ENCODE measurements at places on chromosomes 4 and X.
A peak's percentile ranks its signal among the peaks of the same experiment; 100 is the strongest.

- DNase-seq = no peak
These were observed 477.6 kb upstream of the GRID2 start for GRCh38 chr4:91826186-91826585.

DNA sequence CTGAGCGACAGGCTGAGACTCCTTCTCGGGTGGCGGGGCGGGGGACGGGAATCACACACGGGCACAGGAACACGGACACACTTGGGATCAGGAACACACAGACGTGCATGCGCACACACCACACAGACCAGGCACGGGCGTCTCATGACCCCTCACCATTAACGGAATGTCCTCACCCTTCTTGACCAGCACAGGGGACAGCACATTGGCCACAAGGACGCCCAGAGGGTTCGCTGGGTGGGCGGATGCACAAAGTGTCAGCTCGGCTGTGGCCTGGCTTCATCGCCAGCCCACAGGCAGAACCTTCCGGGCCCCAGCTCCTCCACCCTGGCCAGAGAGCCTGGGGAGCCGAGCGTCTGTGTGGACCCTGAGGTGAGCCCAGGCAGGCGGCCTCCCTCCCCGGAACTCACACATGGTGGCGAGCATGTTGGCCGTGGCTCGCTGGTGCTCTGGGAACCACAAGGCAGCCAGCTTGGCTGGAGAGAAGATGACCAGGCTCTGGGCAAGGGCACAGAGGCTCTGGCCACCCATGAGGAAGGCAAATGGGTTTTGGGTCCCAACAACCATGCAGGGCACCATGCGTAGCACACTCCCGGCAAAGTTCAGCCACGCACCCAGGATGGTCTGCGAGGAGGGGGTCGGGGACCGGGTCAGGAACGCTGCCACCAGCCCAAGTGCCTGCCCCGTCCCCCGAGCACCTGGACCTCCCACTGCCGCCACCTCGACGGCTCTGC, 3.1 kb downstream of the SLC49A3 start:
- no peak for DNase-seq

GRCh38 chr4:2595436-2595835, 59.0 kb downstream of the FAM193A start:
- no peak for DNase-seq

- peak; percentile 79 for DNase-seq
These were observed 1.8 kb downstream of the MAML3 start for GRCh38 chr4:140152013-140152703.

GRCh38 chr4:111641813-111642579, 503.3 kb upstream of the FAM241A start:
- DNase-seq = no peak

GRCh38 chrX:8048466-8048865, 121.3 kb upstream of the PNPLA4 start:
- DNase-seq = no peak

- DNase-seq = no peak
These were observed 237.9 kb downstream of the KCTD8 start for GRCh38 chr4:44210750-44211149.

DNA sequence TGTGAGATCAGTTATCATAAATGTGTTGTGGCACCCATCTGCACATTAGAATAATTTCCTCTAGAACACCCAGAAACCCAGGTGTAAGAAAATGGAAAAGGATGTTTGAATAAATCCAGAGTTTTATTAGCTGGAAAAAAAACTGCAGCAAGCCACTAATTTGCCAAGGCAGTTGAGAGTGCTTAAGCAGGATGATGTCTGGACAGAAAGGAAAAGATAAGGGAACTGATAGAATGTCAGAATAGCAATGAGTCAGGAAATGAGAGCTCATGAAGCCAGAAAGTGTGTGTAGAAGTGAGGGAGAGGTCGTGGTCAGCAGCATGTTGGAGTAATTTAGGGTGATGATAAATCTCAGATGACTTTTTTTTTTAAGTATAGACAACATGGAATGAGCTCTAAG, 15.2 kb upstream of the NEUROG2 start:
- DNase-seq = no peak

DNA sequence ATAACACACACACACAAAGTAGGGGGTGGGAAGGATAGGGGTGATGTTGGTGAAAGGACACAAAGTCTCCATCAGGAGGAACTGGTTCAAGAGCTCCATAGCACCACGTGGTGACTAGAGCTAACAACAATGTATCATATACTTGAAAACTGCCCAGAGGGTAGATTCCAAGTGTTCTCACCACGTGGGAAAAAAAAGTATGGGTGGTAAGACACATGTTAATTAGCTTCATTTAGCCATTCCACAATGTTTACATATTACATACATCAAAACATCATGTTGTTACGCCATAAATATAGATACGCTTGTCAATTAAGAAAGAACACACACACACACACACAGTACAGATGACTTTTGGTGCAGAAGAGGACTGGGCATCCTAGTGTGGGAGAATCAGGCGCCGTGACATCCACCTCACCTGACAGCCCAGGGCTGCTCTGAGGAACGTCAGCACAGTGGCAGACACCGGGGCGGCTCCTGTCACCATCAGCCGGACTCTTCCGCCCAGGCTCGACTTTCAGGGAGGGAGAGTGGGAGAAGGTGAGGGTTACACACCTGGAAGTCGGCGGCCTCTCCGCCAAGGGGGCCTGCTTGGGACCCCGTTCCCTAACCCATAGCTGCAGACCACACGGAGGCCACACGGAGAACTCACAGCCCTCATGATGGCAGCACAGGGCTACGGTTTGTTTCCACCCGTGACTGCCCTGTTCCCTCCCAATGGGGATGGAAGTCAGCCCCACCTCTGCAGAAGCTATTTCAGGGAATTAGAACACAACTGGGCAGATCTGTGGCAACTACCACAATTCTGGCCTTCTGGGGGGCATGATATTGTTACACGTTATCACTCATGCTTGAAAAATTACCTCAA, 31.8 kb upstream of the CENPU start:
- DNase-seq = no peak

DNA sequence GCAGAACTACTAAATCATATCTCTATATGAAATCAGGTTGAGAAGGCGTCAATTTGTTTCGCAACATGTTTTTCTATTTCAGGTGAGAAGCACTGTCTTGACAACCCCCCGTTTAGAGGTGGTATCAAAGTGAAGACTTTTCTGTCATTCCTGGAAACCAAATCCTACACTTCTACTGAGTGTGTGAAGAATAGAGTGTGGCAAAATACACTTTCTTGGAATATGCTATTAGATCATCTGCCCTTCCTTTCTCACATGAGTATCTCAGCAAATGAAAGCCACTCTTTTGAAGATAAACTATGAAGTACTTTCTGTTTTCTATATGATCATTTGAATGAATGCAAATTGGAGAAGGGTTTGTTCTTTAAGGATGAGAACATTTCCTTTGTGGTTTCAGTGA, 174.0 kb upstream of the FMR1 start:
- DNase-seq = no peak

GRCh38 chr4:110332483-110332882, 134.1 kb upstream of the ELOVL6 start:
- no peak for DNase-seq

DNA sequence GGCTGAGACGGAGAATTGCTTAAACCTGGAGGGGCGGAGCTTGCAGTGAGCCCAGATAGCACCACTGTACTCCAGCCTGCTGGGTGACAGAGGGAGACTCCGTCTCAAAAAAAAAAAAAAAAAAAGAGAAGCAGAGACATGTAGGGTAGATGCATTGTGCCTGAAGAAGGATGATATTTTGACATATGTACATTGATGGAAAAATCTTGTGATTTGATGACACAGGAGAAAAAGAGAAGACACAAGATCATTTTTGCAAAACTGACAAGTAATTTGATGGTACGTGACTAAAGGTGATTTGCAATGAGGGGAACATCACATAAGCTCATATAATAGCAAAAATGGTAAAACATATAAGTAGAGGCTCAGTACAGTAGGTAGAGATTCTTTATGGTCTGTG, 340.1 kb upstream of the FSTL5 start:
- DNase-seq = no peak

GRCh38 chr4:106231931-106232330, 84.1 kb downstream of the TBCK start:
- no peak for DNase-seq

- DNase-seq = no peak
These were observed 1.0 kb downstream of the PRDX4 start for GRCh38 chrX:23668335-23668734.

DNA sequence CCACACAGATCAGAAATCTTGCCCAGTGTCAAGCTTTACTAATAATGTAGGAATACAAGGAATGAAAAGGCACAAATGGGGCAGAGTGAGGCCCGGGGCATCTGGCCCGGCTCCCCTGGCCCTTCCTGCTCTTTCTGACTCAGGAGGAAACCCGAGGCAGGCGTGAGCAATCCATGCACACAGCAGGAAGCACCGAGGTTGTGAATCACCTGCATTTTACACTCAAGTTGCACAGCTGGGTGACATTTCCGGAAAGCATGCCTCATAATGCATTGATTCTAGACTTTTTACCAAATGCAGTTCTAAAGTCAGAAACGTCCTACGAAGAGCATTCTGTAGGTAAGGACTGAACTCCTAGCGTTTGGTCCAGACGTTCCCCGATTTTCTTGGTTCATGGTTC, 38.9 kb downstream of the PRIMPOL start:
- DNase-seq = no peak

GRCh38 chr4:174749091-174749490, 80.0 kb downstream of the GLRA3 start:
- DNase-seq = no peak

GRCh38 chr4:128688846-128689437, 120.6 kb upstream of the JADE1 start:
- no peak for DNase-seq

- DNase-seq = no peak
These were observed 37.7 kb downstream of the FRYL start for GRCh38 chr4:48742412-48742811.

- DNase-seq = no peak
These were observed 17.7 kb downstream of the OGT start for GRCh38 chrX:71550578-71550977.

Data from naive thymus-derived CD8-positive, alpha-beta T cell (primary cell).